ENCODE measurements at places on chromosomes 6 and 20. TPM values are rescaled to one million over a fixed set of nuclear protein-coding genes. Genes with fewer than 3 reads are reported as not detected.

DNA sequence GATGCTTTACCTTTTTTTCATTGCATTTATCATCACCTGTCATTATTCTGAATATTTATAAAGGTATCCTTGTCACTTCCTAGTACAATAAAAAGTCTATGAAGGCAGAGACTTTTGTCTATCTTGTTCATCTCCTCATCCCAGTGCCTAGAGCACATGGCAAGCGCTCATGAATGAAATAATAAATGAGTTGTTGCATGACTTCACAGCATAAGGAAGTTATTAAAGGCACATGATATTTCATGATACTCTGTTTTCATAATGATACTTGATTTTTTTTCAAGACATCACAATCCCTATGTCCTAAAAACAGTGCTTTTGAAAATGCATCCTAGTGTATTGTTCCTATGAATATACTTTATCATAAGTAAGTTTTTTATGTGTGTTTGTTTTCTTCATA, 310.6 kb upstream of the RSPO3 start:
- DNase-seq: no peak

DNA sequence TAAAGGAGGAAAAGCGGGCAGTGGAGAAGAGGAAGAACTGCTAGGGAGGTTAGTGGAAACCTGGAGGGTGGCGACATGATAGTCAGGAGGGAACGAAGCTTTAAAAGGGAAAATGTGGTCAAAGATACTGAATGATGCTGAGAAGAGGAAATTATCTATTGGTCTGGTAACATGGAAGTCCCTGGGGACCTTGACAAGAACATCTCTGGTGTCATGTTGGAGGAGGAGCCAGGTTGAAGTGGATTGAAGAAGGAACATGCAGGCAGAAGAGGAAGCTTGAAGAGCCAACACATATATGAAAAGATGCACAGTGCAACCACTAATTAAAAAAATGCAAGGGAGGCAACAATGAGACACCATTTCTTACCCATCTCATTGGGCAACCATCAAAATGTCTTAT, 251.9 kb upstream of the RNF24 start:
- DNase-seq: no peak

GRCh38 chr6:166664135-166664534, 37.1 kb upstream of the RPS6KA2 start:
- DNase-seq: no peak

GRCh38 chr6:129543981-129544380, 166.0 kb downstream of the ARHGAP18 start:
- DNase-seq: no peak

GRCh38 chr20:45361793-45362192, 1.2 kb upstream of the SYS1 start:
- DNase-seq: no peak

DNA sequence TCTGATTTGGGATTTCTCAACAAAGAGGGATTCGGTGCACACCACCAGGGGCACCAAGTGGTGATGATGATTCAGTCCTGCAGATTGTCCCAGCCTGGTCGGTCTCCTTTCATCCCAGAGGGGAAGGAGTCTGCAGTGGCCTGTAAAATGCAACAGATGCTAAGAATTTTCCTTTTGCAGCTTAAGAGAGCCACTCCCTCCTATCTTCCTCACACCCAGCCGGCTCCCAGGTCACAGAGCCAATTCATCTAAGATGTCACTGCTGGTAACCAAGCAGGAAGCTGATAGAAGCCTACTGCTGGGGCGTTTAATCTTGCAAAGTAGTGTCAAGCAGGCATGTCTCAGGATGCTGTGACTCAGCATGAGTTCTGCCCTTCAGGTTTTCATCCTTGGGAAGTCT, 203.8 kb upstream of the LRFN2 start:
- no peak for DNase-seq

DNA sequence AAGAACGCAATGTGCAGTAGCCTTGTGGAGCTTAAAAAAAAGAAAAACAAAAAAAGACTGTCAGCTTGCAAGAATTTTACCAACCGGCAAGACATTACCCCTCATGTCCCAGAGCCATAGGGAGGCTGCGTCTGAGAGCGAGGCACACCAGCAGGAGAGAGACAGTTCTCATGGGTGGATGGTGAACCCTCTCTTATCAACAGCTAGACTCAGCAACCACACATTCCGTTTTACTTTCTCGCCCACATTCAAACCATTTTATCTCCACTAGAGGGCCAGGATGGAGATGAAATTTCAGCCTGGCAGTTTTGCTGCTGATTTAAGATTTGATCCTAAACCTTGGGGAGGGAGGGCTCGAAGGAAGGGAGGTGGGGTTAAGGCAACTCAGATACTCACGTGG, 247.0 kb downstream of the ATXN1 start:
- no peak for DNase-seq

DNA sequence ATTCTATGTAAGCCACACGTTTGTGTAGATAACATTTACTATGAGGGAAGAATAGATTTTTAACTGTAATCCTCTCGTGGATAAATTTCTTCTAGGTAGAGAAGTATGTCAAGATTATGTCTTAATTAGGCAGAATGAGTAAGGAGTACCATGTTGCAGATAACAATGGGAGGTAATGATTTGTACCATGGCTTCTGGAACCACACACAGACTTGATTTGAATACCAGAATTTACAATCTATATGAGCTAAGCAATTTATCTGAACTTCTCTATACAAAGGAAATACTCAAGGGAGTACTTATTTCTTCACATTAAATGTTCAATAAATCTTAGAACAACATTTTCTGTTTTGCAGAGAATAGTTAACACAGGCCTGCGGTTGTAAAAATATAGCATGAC, 51.5 kb downstream of the RPS12 start:
- DNase-seq: no peak

- DNase-seq: no peak
Observed at GRCh38 chr6:108121612-108122011, 44.2 kb upstream of the NR2E1 start.

GRCh38 chr6:88493717-88494116, 327.6 kb upstream of the CNR1 start:
- DNase-seq: no peak

GRCh38 chr6:134604014-134604676, 286.2 kb upstream of the SGK1 start:
- DNase-seq: no peak

- no peak for DNase-seq
Observed at GRCh38 chr6:16555550-16555949, 205.7 kb downstream of the ATXN1 start.

DNA sequence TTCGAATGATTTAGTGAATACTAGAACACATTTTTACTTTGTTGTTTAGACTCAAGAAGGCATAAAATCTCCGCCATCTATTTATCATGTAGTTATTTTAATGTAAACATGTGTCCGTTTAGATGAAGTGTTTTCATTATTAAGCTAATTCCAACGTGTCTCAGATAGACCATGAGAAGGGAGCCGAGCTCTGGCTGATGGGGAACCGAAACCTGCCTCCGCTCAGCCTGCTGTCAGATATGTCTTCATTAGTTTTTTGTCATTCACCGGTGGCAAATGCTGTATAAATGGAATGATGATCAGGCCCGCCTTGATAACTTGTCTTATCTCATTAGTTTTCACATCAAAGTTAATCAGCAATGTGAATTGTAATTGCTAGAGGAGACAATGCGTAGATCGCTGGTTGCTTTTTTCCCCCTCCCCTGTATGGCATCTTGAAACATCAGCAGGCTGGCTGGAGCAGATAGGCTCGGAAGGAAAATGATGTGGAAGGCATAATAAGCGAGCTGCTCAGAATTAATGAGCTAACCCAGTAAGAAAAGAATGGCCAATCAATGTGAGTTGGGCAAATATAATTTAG, 136.4 kb downstream of the LINC00237 start:
- DNase-seq: no peak

- DNase-seq: no peak
Observed at GRCh38 chr6:149153100-149153499, 164.4 kb upstream of the TAB2 start.

Gene CRNKL1
- 21.0 TPM for total RNA-seq

Gene HDDC2
- 48.0 TPM for total RNA-seq

Gene ZNF165
- total RNA-seq: 0.42 TPM

Gene MYL9
- total RNA-seq: 2,086 TPM

Gene E2F3
- total RNA-seq: 12.7 TPM
